Naive B cell (primary cell): ENCODE measurements at places on chromosomes 4 and X. TPM values are rescaled to one million over a fixed set of nuclear protein-coding genes. Genes with fewer than 3 reads are reported as not detected.

DNA sequence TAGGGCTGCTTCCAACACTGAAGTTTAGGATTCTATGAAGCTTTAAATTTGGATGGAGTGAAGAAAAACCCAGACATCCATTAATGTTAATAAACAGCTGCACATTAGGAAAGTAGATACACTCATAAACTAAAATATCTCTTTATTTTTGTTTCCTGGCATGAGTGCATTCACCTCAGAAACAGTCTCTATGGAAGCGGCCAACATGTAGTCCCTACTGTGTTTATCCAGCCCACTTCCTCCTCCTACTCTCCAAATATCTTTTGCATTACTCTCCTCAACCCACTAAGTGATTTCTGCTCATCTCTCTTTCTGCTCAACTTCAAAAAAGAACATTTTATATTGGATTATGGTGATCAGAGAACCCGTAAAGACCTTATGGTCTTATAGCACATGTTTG lies 180.3 kb upstream of the MXRA5 start:
- no peak for DNase-seq
- no peak overlapping the region for H3K27ac ChIP-seq
- no peaks in the 10 kb centered on the region for H3K4me1 ChIP-seq

- H3K36me3 ChIP-seq: peaks cover 45% of the 10 kb centered on the region
- H3K27me3 ChIP-seq: no peaks in the 10 kb centered on the region
- no peak for DNase-seq
- no peak overlapping the region for H3K4me3 ChIP-seq
- H3K27ac ChIP-seq: no peak overlapping the region
Observed at GRCh38 chr4:185332575-185333464, 62.9 kb downstream of the LRP2BP start.

GRCh38 chrX:119954374-119954773 lies 10.8 kb upstream of the NKAP start:
- peaks cover 35% of the 10 kb centered on the region for H3K27me3 ChIP-seq
- H3K27ac ChIP-seq: no peak overlapping the region
- H3K4me1 ChIP-seq: no peaks in the 10 kb centered on the region
- no peak overlapping the region for H3K4me3 ChIP-seq
- H3K36me3 ChIP-seq: no peaks in the 10 kb centered on the region

GRCh38 chrX:100677611-100678181 lies 33.7 kb downstream of the SRPX2 start:
- H3K4me1 ChIP-seq: peaks cover 34% of the 10 kb centered on the region
- no peak for DNase-seq
- H3K27ac ChIP-seq: no peak overlapping the region
- H3K4me3 ChIP-seq: no peak overlapping the region
- no peaks in the 10 kb centered on the region for H3K36me3 ChIP-seq

DNA sequence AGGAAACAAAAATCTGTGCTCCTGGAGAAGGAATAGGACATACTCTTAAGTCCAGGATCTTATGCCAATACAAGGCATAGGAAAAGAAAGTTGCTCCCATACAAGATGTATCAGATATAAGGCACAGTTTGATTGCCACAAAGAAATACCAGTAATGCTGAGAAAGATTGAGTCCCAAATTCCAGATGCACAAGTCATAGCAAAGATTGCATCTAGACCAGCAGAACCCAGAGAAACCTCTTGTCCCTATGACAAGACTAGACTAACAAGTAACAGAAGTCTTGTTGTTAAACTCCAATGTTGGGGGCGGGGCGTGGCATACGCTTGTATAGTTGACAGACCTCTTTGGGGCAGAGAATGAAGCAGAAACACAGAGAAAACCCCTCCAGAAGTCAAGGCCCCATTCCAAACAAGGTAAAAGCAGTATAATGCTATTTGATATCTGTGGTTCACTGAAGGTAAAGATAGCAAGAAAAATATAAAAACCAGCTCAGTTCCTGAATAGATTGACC lies 671.5 kb upstream of the GRIA3 start:
- no peaks in the 10 kb centered on the region for H3K36me3 ChIP-seq
- H3K4me3 ChIP-seq: no peak overlapping the region
- H3K4me1 ChIP-seq: no peaks in the 10 kb centered on the region
- no peak overlapping the region for H3K27ac ChIP-seq

DNA sequence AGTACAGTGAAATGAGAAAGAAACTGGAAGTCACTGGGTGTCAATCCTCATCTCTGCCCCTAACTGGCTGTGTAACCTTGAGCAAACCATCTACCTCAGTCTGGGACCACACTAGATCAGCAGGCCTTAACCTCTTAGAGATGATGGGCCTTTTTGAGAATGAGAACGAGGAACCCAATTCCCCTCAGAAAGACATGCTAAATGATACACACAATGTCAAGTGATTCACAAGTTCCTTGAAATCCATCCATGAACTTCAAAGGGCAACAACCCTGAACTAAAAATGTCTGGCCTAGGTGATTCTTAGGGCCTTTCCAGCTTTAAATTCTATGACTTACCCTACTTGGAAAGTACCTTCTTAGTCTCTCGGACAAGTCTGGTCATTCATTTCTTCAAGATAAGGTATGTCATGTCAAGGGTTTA lies 47.4 kb downstream of the ACSL4 start:
- no peaks in the 10 kb centered on the region for H3K36me3 ChIP-seq
- no peaks in the 10 kb centered on the region for H3K4me1 ChIP-seq
- no peak overlapping the region for H3K4me3 ChIP-seq
- H3K27ac ChIP-seq: no peak overlapping the region
- no peak for DNase-seq

DNA sequence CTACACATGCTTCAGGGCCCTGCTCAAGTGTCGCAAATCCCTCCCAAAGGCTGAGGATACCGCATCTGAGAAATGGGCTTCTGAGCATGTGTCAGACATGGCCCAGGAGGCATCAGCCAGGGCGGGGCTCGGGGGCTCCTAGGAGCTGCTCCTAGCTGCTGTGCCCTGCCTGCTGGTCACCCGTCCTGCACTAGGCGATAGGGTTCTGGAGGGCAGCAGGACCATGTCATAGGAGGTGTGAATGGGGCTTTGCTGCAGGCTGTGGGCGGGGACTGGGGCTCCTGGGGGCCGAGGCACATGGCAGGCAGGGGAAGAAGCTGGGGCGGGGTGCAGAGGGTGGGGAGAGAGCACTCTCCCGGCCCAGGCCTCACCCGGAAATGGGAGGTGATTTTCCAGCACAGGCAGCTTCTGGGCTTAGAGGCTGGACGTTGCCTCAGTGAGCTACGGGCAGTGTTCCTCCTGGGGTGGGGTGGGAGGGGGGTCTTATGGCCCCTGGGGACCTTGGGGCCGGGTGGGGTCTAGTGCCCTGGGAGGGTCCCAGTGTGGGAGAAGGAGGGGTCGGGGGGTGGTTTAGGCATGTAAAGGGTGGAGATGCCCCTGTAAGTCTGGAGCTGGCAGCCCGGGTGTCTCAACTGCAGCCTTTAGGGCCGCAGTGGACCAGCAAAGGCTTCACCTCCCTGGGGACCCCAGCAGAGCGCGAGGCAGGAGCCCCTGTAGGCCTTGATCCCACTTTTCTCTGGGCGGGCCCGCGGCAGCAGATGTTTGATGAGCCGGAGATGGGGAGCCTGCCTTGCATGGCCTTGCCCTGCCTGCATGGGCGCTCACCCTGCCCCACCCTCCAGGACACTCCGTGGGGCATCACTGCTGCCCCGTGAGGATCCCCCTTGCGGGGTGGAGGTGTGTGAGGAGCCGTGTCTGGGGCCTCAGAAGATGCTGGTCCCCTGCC lies 98.6 kb upstream of the LRPAP1 start:
- H3K36me3 ChIP-seq: no peaks in the 10 kb centered on the region
- DNase-seq: no peak
- no peaks in the 10 kb centered on the region for H3K27me3 ChIP-seq

Gene CT45A3
- polyA plus RNA-seq: not detected

Gene HS3ST1
- 13.4 TPM for polyA plus RNA-seq
